ENCODE measurements at places on chromosomes 16 and 17. TPM values are rescaled to one million over a fixed set of nuclear protein-coding genes. Genes with fewer than 3 reads are reported as not detected.

ANKRD40 gene
- total RNA-seq: 48.4 TPM

NCOR1 gene
- 61.5 TPM for total RNA-seq

LGALS9 gene
- total RNA-seq: 0.25 TPM

PLCG2 gene
- total RNA-seq: 1.3 TPM

AHSP gene
- total RNA-seq: not detected

FBXO39 gene
- total RNA-seq: not detected

CCDC200 gene
- total RNA-seq: not detected

DNA sequence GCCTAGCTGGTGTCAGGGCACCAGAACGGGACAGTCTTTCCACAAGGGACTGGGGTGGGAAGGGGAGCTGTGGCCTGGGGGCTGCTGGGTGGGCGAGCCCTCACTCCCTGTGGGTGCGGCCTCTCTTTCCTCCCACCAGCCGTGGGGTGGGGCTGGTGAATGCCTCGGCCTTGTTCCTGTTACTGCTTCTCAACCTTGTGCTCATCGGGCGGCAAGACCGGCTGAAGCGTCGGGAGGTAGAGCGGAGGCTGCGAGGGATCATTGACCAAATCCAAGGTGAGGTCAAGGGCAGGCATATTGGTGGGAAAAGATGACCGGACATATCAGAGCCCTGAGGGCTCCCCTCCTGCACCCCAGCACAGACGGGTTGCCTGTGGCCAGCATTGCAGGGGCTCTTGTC is 29.2 kb downstream of the CASKIN2 start:
- no peak for DNase-seq

GRCh38 chr16:85057212-85057889 is 29.8 kb downstream of the KIAA0513 start:
- no peak for DNase-seq

- no peak for DNase-seq
Measured at GRCh38 chr16:5604770-5605169, 507.2 kb upstream of the EEF2KMT start.

GRCh38 chr17:69401251-69401650 is 13.2 kb upstream of the MAP2K6 start:
- no peak for DNase-seq

- DNase-seq: no peak
Measured at GRCh38 chr17:50923611-50924010, 57.5 kb upstream of the TOB1 start.

GRCh38 chr17:35923609-35924114 is 6.9 kb downstream of the RDM1 start:
- no peak for DNase-seq
